Transverse colon (tissue), 4 donors: ENCODE measurements at places on chromosomes 11 and 22. TPM values are rescaled to one million over a fixed set of nuclear protein-coding genes. Genes with fewer than 3 reads are reported as not detected.

- no peaks in the 10 kb centered on the region for H3K27me3 ChIP-seq
- no peaks in the 10 kb centered on the region for H3K4me1 ChIP-seq
- DNase-seq, result no peak
Measured at GRCh38 chr11:47828284-47828683, 19.9 kb downstream of the NUP160 start.

The HEPN1 gene
- not detected for total RNA-seq

DNA sequence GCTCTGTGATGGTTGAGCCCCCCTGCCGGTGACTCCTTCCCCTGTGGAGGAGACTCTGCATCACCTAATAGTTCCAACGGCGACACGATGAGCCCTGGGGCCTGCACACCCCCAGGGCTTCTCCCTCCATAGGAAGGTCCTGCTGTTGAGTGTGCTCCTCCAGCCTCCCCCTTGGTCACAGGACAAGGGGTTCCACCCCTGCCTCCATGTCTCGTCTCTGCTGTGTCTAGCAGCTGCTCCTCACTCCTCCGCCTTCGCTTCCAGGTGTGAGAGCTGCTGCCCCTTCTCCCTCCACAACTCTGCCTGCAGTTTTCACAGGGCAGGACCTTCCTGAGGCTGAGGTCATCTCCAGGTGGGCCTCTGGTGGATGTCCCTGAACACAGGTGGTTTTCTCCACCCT, 1416.1 kb downstream of the TBC1D22A start:
- no peak overlapping the region for H3K27ac ChIP-seq
- no peaks in the 10 kb centered on the region for H3K27me3 ChIP-seq
- H3K4me1 ChIP-seq, result no peaks in the 10 kb centered on the region
- no peak overlapping the region for H3K4me3 ChIP-seq
- no peaks in the 10 kb centered on the region for H3K36me3 ChIP-seq

The SCGB1A1 gene
- not detected for total RNA-seq

DNA sequence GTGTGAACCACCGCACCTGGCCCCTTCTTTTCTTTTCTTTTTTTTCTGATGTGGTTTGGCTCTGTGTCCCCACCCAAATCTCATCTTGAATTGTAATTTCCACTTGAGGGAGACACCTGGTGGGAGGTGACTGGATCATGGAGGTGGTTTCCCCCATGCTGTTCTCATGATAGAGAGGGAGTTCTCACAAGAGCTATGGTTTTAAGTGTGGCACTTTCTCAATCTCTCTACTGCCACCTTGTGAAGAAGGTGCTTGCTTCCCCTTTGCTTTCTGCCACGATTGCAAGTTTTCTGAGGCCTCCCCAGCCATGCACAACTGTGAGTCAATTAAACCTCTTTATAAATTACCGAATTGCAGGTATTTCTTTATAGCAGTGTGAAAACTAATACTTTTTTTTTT, 4.9 kb upstream of the TCN2 start:
- DNase-seq, result no peak
- H3K36me3 ChIP-seq, result no peaks in the 10 kb centered on the region
- no peak overlapping the region for H3K4me3 ChIP-seq
- peak overlapping the region; percentile 39 for H3K27ac ChIP-seq
- no peaks in the 10 kb centered on the region for H3K27me3 ChIP-seq
- H3K4me1 ChIP-seq, result peaks cover 30% of the 10 kb centered on the region
